ENCODE measurements at places on chromosomes 6 and 20.

DNA sequence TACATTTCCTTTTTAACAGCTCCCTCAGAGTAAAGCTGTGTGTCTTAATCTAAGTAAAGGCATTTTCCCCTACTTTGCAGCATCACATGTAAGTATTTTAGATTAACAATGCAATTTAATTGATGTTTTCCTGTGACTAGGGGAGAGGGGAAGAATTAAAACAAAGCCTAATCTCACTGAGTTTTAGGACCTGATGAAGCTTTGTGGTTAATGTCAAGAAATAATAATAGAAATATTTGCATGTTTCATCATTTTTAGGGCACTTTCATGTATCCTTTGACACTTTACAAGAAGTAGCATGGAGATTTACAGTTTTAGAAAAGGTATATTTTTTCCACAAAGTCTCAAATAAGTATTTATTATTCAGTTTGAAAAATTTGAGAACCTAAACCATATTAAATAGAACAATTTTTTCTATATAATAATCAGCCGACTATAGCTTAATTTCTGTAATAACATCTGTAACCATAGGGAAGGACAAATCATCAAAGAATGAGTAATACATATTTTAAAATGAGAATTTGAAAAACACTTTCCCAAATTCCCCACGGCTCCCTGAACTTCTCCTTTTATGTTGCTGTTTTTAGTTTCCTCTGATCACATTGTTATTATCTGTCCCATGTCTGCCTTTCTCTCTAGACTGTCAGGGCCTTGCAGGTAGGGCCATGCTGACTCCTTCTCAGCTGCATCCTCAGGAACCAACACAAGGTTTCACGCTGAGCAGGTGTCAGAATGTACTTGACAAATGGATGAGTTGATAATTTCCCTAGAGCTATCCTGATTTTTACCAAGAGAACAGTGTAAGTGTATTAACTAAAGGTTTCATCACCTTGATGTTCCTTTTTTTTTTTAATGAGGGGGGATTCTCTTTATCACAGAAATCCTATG lies 338.1 kb downstream of the SYNE1 start:
- DNase-seq: no peak

DNA sequence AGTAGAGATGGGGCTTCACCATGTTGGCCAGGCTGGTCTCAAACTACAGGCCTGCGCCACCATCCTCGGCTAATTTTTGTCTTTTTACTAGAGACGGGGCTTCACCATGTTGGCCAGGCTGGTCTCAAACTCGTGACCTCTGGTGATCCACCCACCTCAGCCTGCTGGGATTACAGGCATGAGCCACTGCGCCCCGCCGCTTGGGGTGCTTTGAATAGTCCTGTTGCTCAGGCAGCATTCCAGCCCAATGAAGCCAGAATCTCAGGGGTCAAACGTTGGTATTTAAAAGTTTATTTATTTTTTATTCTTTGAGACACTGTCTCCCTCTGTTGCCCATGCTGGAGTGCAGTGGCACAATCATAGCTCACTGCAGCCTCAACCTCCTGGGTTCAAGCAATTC lies 11.3 kb downstream of the MOCS3 start:
- DNase-seq: no peak

DNA sequence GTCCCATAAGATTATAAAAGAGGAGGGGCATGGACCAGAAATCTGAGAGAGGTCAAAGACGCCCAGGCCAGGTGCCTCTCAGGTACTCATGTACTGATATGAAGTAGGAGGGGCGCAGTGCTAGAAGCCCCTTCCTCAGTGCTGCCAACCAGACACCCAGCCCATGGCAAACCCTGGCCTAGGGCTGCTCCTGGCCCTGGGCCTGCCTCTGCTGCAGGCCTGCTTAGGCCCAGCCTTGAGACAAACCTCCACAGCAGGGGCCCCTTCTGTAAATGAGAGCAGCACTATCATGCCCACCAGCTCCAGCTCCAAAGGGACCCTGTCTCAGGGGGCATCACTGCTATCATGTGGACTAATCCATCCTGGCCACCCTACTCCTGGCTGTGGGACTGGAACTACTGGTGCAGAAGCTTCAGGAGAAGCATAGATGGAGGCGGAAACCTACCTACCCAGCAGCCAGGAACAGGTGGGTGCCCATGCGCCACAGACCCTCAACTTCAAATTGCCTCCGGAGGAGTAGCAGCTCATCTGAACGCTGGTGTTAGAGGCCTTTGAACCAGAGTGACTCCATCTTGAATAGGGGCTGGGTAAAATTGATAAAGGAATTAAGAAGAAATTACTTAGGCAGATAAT lies 72.4 kb upstream of the LGSN start:
- no peak for DNase-seq

DNA sequence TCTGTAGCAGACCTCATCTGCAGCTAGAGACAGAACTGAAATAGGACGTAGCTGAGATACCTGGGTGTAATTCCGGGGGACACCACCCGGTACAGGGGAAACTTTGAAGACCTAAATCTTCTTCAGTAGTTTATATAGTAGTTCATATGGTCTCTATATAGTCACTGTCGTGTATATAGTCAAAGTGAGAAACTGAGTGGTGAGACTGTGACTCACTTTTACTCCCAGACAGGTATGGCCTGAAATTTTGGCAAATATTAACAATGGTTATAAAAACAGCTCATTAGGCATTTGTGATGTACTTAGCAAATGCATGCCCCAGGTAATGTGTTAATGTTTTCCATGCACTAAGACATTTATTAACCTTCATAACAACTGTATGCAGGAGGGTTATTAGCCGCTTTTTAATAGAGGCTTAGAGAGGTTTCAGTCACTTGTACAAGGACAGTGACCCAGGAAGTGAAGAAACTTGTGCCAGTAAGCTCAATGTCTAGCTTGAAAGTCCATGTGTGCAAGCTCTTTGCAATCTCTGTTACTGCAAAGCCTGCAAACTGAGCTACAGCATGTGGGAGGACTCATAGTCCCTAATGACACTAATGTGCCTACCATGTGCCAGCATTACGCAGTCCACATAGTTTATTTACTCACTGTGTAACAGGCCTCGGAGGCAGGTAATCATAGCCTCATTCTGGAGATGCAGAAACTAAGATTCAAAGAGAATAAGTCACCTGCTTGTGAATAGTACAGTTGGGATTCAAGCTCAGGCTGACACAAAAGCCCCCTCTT lies 165.4 kb upstream of the CHD6 start:
- no peak for DNase-seq

- no peak for DNase-seq
Measured at GRCh38 chr20:11231742-11232648, 558.2 kb upstream of the JAG1 start.

DNA sequence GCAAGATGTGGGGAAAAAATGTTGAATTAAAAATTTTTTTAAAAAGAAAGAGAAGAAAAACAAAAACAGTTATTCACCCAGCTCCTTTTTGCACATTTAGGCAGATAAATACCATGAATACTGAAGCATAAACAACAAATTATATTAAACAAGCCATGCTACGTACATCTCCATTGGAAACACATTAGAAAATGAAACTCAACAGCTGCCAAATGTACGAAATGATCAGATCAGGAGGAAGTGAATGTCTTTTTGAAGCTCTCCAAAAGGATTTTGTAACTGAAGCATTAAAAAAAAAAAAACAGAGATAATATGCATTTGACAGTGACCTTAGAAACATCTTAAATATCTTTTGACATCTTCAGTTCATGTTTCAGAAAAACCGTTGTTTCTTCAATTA lies 56.7 kb downstream of the CD83 start:
- DNase-seq: no peak
